Activated T-cell treated with anti-CD3 and anti-CD28 coated beads for 48 hours (primary cell): ENCODE measurements at places on chromosomes 2 and 18.
A peak's percentile ranks its signal among the peaks of the same experiment; 100 is the strongest.

GRCh38 chr18:407626-408224, 92.8 kb downstream of the COLEC12 start:
- DNase-seq, result no peak

GRCh38 chr2:201880579-201880978, 74.2 kb downstream of the CDK15 start:
- DNase-seq, result no peak

- DNase-seq, result no peak
Observed at GRCh38 chr18:2172881-2173280, 398.4 kb downstream of the METTL4 start.

DNA sequence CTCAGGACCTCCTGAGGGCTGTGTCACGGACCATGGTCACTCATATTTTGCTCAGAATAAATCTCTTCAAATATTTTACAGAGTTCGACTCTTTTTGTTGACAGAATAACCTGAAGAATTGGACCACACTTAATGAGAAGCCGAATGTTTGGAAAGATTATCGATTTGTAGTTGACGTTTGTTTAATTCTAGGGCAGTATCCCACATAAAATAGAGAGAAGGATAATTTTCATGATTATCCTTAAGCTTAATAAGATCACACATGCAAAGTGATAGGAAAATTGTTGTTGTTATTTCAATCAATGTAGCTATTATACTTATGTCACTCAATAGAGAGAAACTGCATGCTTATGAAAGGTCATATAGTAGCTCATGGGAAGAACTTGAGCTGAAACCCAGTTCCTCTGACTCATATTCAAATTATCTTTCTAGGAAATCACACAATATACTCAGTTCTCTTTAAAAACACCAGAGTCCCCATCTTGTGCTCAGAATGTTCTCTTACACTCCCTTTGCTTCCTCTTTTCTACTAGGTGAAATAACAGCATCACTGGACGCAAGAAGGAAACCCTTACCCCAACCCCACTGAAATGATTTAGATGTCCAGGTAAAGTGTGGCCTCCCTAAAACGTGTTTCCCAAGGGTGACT, 982.1 kb downstream of the TSN start:
- no peak for DNase-seq

- DNase-seq, result no peak
Observed at GRCh38 chr2:11680901-11681721, 11.1 kb upstream of the NTSR2 start.

DNA sequence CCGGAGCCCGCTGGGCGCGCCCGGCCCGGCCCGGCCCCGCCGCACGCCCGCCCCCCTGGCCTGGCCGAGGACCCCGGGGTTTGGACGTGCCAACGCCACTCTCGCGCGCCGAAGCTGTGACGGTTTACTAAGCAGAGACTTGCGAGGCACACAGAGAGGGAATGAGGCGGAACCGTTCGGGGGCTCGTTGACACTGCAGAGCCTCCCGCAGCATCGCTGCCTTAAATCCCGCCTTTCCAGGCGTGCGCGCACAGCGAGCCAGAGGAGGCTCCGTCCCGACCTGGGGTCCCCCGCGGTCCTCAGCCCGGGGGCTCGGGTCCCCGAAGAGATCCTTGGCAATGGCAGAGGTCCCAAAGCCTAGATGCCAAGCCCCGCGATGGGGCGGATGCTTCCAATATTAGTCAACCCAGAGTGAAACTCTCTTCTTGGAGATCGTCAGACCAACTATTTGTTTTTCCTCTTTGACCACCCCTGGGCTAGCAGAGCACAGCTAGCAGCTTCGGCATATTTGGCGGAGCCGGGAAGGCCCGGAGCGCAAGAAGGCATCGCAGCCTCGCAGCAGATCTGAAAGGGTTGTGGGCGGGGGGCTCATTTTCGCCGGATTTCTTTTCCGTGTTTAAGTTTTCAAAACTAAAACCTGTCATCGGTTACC, at the start of gene ZNF385B:
TSS of gene ZNF385B (minus strand) at position 197 of the 652 bp plus-strand sequence.
- no peak for DNase-seq

GRCh38 chr2:125979886-125980285, 676.1 kb upstream of the GYPC start:
- no peak for DNase-seq

GRCh38 chr2:95377216-95378123, 25.0 kb upstream of the FAHD2A start:
- DNase-seq, result no peak

DNA sequence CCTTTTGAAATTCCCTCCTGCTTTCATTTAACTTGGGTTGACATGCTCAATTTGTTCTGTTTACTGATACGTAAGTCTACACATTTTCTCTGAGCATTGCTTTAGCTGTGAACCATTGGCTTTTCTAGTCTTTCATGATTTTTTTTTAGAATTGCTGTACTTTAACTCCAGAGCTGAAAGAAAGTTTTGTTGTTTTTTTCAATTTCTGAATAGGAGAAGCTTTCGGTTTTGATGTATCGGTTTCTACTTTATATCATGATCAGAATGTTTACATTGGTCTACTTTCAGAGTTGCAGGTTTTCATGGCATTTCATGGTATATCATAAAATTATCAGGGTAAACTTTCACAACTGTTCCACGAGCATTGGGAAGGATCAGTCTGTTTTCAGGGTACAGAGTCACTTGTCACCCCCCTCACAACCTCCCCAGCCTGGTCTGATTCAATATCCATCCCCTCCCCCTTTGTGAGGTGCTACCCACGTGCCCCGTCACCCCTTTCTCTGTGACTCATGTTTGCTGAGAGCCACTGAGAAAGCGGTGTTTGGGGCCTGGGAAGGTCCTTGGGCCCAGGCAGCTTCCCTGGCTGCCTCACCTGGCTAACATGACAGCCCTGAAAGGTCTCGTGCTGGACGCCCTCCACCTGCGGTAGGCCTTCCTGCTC, 7.0 kb downstream of the ASTL start:
- DNase-seq, result no peak

DNA sequence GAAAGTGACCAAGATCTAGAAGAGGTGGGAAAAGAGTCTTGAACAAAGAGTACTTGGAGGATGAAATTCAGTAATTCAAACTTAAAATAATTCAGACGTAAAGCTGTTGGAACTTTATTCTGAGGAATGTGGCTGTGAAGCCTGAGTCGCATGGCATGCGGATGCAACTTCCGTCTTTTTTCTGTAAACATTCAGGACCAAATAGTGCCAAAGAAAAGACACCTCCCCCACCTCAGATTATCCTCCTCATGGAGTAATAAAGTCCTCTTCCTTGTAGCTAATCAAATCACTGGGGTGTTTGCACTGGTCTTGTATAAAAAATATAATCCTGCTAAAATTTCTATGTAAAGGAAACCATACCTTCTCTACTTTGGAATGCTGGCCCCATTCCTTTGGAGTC, 790.4 kb downstream of the TSN start:
- no peak for DNase-seq

GRCh38 chr2:64939332-64939917, 49.8 kb upstream of the SLC1A4 start:
- DNase-seq, result no peak

DNA sequence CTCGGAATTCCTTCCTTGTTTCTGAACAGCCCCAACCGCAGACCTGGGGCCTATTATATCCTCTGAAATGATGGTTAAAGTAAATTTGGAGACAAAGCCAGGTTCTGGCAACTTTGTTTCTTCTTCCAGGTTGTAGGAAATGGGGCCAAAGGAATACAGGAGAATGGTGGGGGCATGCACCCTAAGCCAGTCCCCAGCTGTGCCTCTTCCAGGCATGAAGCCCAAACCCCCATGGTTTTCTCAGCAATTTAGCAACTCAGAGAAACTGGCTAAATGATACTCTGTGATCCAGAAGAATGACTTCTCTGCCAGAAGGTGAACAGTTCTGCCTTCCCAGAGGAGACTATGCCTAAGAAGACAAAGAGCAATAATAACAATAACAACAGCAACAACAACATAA, 635.0 kb upstream of the FANCL start:
- no peak for DNase-seq

- DNase-seq, result no peak
Observed at GRCh38 chr2:154130821-154131220, 259.1 kb downstream of the GALNT13 start.

DNA sequence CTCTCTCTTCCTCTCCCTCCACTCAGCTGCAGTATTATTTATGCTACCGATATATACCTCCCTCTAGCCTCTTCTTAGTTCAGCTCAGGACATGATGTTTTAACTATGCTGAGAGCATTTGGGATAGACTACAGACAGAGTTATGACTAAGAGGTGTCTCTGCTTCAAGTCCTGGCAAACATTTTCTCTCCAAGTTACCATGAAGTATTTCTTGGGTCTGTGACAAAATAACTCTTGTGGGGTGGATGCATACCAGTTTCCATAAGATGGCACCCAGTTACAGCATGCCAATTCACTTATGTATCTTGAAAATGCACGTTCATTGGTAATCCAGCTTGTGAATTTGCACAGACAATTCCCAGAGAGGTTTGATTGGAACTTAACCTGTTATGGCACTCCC, 737.6 kb downstream of the SLC4A3 start:
- no peak for DNase-seq

GRCh38 chr2:138910427-138910826, 130.2 kb upstream of the NXPH2 start:
- no peak for DNase-seq

GRCh38 chr2:20593072-20594034, 57.5 kb downstream of the HS1BP3 start:
- DNase-seq, result no peak

DNA sequence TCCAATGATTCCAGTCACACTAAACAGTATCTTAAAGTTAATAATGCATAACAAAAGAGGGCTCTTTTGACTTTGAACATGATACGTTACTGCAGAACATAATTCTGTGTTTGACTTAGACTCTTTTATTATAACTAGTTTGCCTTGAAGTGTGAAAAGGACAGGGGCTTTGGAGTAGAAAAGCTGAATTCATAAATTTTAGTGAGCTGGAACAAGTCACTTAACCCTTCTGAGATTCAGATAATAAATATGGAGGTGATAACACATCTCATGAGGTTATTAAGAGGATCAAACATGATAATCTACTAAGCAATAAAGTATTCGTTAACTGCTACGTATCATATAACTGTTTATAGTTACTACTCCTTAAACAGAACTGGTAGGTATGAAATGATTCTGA, 44.7 kb upstream of the FLACC1 start:
- DNase-seq, result no peak

DNA sequence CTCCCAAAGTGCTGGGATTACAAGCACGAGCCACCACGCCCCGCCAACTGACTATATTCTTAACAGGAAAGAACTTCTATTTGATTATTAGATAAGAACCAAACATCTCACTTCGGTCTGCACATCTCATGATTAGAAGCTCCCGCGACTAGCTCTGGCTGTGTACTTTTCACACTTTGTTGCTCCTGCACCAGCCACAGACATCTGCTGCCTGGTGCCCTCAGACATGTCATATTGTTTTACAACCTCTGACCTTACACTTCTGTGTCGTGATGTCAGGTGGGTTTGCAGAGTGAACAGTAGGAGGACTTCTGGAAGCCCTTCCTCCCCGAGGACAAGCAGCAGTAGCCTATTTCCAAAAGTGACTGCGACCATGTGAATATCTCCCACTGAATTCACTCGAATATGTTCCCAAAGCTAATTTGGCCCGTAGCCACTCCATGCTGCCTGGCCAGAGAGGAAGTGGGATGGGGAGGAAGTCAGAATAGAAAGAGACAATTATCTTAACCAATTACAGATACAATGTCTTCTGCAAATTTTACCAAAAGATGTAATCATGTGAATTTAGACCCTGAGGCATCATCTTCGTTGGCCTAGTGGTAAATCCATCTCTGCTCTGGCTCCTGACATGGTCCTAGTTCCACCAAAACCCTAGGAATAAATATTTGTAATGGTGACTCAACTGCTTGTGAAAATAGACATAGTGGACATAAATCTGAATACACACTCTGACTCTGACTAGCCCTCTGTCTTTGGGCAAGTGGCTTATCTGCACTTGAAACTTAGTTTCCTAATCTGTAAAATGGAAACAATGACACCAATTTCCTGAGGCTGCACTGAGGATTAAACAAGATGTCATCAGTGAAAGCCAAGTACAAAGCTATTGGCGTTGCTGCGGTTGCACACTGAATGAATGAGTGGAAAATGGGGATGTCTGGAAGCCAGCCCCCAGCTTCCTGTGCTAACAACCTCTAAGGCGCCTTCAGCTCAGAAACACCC, 406.1 kb downstream of the LRATD1 start:
- DNase-seq, result peak; percentile 11

GRCh38 chr18:78891185-78891762, 88.3 kb upstream of the SALL3 start:
- no peak for DNase-seq

DNA sequence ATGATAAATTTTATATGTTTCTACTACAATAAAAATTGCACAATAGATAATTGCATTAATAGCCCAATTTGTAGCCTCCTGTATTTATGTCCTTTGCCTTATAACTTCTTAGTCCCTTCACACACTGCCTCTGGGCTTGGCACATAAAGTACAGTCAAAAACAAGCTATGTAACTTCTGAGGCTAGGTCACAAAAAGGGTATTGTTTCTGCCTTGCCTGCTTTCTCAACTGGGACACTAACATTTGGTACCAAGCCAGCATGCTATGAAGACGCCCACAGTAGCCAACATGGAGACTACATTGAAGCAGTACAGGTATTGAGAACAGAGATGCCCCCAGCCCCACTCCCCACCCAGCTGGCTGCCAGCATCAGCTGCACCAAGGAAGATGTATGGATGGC, 5.4 kb upstream of the SLC3A1 start:
- no peak for DNase-seq

- DNase-seq, result no peak
Observed at GRCh38 chr2:233851169-233851568, 3.2 kb downstream of the HJURP start.

GRCh38 chr2:5740817-5741216, 48.6 kb downstream of the SOX11 start:
- no peak for DNase-seq

DNA sequence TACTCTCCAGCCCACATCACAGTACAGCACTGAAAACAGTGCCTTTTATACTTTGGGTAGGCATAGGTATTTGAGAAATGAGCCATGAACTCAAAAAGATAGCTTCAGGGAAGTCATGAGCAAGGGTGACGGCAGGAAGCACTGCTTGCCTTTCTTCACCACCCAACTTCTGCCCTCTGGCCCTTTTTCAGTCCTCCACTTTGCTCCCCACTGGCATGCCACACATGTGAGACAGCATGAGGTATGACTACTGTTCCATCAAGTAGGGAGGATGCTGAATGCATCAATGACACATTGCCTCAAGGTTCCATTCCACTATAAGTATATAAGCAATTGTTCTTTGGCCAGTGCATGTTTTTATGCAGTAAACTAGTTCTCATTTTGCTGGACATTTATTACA, 373.0 kb downstream of the NRXN1 start:
- DNase-seq, result no peak

DNA sequence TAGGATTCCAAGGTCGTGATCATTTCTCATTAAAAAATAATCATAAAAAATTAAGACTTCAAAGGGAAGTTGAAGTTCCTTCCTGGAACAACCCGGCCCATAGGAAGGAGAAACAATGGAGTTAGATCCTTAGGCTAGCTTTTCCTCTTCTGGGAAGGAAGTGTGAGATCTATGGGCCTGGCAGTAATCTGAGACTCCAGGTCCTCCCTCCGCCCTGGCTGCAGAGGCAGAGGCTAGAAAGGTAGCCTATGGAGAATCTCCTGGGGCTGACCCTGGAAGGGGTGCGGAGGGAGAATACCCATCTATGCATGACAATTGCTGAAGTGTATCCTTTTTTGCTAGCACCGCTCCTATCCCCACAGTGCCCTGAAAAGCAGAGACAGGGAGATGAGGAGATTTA, 37.9 kb downstream of the TRIB2 start:
- DNase-seq, result no peak

GRCh38 chr2:2569836-2570235, 238.8 kb upstream of the MYT1L start:
- no peak for DNase-seq

GRCh38 chr2:8242739-8243138, 439.1 kb upstream of the ID2 start:
- DNase-seq, result no peak
